ENCODE measurements at places on chromosomes 5 and 9.

- no peak for DNase-seq
Observed at GRCh38 chr5:90865180-90865579, 306.6 kb downstream of the ADGRV1 start.

- DNase-seq = no peak
Observed at GRCh38 chr5:114447084-114447773, 85.4 kb downstream of the KCNN2 start.

- DNase-seq = no peak
Observed at GRCh38 chr5:40266952-40267351, 412.8 kb upstream of the PTGER4 start.

- DNase-seq = no peak
Observed at GRCh38 chr5:65026816-65027548, 258.3 kb downstream of the CWC27 start.

DNA sequence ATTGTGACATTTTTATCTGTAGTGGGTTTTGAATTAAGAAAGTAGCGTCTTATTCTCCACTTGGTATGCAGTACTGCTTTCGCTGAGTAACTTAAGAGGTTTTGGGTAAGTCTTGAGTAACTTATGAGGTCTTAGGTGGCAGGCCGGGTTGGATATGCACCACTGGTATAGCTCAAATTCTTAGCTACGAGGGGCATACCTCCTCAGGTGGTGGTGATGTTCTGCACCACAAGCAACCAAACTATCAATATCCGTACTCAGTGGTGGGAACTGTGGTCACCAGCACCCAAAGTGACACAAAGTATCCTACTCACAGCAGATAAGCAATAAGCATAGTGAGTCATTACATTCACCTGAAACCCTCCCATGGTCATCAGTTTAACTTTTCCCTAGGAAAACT, 13.7 kb downstream of the SMC2 start:
- DNase-seq = no peak

DNA sequence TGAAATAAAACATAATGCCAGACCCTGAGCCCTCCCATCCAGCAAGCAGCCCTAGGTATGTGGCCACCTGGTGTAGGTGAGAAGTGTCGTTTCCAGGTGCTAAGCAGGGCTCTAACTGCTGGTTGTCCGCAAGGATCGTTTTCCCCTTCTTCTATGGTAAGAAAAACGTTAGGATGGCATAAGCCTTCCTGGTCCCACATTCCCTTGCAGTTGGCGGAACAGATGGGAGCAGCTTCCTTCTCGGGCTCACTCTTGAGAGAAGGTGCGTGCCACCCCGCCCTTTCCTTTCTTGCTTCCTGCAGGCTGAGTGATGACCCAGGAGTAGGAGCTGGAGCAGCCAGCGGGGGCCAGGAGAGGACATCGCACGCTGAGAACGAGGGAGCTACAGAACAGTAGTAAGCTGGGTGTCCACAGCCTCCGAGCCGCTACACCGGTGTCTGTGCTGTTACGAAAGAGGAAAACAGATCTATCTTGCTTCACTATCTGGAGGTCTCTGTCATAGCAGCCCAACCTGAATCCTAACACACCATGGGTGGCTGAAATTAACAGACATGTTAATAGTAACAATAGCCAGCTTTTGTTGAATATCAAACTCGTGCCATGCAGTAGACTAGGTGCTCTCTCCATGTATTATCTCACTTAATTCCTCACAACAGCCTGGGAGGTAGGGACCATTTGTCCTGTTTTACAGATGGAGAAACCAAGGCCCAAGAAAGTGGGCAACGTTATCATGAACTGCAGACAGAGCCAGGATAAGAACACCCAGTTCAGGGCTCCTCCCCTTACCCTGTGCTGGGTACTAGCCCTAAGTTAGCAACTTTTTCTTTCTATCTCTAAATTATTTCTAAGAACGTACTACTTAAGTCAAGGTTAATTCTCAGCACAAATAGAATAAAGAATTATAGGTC, 139.8 kb downstream of the COL23A1 start:
- DNase-seq = no peak

DNA sequence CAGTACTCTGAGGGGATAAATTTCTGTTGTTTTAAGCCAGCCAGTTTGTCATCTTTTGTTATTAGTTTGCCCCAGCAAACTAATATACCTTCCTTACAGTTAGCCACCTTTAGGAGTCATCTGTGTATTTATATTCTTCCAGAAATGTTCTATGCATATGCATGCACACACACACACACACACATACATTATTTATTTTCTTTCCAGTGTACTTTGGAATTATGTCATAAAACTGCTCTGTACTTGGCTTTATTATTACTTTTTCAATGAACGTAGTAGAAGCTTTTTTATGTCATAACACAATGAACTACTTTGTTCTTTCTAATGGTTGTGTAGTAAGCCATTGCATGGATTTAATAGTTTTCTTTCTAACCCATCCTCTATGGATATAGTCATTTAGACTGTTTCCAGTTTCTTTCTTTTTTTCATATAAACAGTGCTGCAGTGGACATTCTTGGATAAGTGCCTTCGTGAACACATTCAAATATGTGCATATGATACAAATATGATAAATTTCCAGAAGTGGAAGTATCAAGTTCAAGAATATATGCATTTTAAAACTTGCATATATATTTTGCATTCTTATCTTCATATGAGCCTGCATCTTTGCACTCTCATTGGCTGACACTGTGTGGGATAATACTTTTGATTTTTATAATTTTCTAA, 26.6 kb upstream of the DAB2 start:
- no peak for DNase-seq

- DNase-seq = no peak
Observed at GRCh38 chr5:72237415-72237814, 82.6 kb downstream of the MRPS27 start.

DNA sequence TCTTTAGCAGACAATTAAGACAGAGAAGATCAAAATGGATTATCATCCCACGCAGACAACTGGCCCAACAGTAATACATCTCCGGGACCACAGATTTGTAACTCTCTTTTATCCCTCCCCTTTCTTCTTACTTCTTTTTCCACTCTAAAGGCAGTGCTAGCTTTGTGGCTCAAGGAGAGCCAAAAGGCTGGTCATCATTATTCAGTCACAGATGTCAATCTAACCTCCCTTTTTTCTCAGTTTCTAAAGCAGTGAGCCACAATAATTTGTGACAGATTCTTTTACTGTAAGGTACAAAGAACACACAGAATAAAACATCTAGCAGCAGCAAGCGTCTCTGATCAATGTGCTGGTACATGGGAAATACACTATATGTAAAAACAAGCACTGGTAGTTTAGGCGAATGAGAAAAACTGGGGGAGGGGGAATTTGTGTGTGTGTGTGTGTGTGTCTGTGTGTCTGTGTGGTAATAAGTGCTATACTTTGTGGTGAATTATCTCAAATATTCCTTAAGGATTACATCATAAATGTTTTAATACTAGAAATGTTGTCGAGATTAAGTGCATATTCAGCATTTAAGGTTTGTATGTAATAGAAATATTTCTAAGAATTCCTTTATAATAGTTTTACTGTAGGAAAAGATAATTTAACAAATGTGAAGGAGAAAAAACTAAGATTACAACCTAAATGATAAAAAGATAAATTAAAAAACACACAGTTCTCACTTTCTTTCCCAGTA, 140.2 kb downstream of the DENND1A start:
- no peak for DNase-seq

DNA sequence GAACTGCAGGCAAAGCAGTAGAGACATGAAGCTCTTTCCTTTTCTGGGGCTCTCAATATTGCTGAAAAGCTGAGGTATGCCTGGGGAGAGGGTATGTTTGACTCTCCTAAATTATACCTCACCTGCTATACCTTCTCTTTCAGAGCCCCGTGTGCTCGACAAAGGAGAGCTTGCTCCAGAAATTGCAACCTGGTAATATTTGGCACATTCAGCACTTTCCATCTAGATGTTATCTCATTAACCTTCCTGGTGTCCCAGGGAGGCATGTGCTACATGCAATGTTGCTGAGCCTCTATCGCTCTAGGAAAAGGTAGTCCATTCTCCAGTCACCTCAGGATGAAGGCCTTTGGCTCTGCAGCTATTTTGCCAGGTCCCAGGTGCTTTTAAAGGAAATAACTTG, 78.5 kb upstream of the ZSWIM6 start:
- no peak for DNase-seq

GRCh38 chr9:118459913-118460312, 755.7 kb downstream of the TLR4 start:
- no peak for DNase-seq

DNA sequence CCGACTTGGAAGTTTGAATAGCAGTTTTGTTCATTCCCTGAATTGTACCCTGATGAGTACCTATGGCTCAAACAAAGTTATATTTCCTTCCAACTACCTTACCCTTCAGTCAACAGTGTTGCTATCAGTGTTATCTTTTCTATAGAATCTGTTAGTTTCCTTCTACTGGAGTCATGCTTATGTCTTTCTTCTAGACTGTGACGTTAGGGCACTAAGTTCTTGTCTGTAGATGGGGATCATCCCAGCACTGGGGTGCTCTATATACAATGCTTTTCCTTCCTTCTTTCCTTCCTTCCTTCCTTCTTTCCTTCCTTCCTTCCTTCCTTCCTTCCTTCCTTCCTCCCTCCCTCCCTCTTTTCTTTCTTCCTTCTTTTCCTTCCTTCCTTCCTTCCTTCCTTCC, 973.0 kb downstream of the CDH12 start:
- DNase-seq = no peak

GRCh38 chr9:27471789-27472188, 52.3 kb upstream of the IFNK start:
- no peak for DNase-seq

DNA sequence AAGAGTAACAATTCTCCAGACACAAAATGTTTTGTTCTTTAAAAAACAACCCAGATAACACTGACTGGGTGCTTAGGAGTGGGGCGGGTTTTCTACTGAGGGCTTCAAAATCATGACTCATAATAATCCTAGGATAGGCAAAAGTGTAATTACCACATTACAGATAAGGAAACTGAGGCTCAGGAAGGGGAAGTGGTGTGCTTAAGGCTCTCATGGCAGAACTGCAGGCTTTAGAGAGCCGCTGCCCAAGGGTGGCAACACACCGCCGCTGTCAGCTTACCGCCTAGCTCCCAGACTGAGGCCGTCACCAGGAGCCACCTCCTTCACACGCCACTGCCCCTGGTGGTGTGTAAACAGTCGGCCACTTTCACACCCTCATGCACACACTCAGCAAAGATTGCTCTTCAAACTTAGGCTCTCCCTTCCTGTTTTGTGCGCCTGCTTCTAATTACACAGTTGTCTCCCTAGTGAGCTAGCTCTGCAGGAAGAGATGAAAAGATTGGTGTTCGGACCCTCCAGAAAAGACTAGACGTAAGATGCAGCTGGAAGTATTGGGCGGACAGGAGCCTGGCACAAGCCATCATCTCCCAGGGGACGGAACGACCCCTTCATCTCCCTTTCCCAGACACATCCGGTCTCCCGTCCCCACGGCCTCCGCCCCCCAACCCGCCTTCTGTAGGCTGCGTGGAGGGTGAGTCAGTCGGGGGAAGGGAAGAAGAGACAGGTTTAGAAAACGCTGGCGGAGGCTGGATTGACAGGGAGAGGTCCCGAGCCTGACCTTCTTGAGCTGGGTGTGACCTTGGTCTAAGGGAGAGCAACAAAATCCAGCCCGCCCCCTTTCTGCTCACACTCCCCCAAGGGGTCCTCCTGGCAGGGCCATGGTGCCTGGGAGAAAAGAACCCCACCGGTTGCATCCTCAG, 162.7 kb downstream of the SYK start:
- DNase-seq = no peak

- DNase-seq = no peak
Observed at GRCh38 chr5:32814141-32814540, 103.0 kb downstream of the NPR3 start.

DNA sequence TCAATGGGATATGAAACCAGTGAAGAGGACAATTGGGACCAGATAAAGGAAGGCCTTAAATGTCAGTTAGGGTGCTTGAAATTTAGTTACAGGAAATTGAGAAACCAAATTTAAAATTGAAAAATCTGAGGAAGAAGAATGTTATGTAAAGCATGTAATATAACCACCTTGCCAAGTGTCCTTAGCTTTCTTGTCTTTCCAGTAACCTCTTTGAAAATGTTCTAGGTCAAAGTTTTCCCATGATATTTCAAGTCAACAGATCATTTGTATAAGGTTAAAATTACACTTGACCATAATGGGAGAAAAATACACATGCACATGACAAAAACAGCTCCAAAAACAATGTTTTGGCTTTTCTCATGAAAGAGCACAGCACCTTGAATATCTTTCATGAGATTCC, 21.1 kb downstream of the LOX start:
- DNase-seq = no peak

DNA sequence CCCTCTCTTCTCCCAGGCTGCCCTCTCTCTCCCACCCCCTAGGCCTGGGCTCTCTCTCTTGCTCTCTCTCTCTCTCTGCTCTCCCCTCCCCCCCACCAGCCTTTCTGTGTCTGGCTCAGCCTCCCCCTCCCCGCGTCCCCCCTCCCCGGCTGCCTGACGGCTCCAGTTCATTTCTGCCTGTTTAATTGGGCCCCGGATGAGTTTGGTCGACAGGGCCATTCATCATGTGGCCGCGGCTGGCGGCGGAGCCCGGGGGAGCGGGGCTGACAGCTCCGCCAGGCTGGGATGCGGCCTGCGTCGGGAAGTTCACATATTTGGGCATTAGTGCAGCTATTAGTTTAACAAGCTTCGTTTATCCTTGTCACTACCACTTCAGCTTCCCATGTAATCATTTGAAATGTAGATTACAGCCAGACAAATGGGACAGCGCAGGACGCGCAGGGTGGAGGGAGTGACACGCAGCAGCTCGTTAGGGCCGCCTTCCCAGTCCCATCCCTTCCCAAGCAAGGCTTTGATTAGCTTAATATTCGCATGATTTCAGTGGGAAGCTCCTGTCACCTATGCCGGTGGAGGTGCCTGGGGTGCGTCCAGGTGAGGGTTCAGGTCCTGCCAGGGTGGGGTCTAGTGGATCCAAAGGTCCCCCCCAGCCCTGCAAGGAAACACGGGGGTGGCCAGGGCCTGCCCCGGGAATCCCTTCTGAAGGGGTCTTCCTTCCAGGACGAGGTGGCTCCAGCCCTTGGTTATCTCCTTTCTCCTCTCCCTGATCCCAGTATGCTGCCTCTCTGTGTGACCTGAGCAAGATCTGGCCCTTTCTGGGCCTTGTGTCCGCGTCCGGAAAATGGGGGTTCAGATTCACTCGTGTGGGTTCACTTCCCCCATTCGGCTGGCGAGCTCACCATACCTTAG, 214.8 kb downstream of the PAX5 start:
- DNase-seq = no peak

DNA sequence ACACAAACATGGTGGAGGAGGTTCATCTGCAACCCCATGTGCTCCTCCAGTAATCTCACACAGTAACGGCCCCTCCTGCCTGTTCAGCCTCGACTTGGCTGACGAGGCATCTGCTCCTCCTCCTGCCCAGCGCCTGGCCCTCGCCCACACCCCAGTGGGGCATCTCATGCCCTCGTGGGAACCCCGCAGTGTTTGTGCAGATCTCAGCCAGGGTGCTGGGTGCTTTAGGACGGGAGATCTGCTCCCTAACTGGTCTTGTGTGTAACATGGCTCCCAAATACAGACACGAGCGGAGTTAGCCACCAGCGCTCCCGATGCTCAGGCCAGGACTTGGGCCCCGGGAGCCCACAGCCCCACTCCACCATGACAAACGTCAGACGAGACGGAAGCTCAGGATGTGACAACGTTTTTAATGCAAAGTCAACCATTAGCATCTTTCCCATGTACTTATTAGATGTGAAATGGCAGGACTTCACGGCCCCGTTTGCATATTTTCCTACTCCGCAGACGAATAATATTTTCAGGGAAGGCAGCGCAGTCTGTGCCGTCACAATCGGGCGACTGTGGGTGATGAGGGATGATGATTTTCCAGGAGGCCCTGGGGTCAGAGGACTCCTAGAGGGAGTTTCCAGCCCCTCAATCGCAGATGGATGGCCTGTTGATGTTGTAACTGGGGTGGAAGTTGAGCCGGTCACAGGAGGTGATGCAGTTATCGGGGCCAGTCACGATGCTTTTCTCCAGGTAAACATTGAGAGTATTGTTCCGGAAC, 5.5 kb upstream of the MRPS2 start:
- no peak for DNase-seq
